Common myeloid progenitor, CD34-positive (primary cell): ENCODE measurements at places on chromosomes 1 and 21.

DNA sequence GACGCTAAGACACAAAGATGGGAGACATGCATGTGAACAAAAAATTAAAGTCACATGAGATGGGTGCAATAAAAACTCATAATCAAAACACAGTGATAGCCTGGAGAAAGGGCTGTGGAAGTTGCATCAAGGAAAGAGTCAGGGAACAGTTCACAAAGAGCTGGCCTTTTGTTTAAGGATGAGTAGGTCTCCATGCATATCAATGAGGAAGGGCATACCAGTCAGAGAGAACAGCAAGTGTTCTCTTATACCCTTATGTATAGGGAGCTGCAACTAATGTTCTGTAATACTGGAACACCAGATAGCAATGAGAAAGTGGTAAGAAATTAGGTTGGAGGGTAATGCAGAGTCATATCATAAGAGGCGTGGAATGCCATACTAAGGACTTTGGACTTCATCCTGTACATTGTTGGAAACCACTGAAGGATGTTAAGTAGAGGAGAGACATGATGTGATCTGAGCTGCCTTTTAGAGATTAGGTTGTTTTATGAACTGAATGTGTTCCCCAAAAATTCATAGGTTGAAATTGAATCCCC is 46.7 kb upstream of the SAMD13 start:
- no peak for DNase-seq

GRCh38 chr21:28280611-28281010 is 712.1 kb downstream of the LTN1 start:
- no peak for DNase-seq

- no peak for DNase-seq
These were observed 8.5 kb downstream of the CADM3 start for GRCh38 chr1:159179906-159180305.

DNA sequence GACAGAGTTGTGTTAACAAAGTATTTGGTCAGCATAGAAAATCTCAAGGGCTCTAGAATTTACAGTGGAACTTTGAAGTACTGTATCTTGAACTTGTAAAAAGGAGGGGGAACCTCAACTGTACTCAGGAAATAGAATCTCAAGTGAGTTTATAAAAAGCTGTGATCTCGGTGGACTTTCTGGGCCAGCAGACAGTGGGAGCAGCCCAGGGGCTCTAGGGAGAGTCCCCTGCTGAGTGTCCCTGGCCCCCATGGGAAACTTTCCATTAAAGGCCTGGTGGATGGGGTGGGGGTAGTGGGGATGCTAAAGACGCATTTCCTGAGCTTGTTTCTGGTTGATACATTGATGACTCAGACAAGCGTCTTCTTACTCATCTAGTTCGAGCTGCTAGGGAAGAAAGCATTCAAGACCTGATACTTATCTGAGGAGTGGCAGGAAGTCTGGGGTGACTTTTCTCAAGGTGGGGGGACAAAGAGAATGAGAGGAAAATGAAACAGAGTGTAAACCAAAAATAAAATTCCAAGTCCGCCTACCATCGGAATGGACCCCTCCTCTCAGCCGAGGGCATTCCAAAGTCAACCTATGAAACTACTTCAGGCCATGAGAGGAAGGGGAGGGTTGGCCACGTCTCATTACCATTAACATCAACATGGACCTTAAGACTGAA is 65.5 kb downstream of the NID1 start:
- DNase-seq = peak; percentile 49

DNA sequence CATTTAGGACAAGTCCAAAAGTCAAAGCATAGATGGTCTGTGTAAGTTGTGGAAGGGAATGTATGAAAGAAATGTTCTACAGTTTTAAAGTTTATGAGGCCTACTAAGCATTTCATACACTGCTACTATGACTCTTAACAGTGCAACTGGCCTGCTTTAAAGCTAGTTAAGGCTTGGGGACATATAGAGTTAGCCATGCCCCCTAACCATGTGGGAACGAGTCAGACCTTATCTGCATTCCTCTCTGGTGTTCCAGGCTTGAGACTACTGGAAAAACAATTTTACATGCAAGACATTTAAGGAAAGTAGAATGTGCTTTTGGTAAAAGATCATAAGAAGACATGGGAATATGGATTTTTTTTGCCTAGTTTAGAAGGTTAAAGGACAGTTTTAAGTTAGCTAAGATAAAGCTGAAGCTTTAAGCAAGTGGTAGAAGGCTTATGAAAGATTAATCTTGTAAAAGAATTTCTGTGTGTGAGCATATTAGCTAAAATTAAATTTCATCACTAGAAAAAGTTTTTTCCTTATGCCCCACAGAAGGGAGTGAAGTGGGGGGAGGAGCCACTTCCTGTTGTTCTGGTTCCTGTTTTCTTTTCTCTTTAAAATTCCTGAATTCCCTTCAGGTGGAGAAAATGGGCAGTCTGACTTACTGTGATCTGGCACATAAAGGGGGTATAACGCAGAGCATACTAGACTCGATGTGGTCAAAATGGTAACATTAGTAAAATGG is 8.9 kb upstream of the CD48 start:
- DNase-seq = no peak
